ENCODE measurements at places on chromosomes 2 and 18.

DNA sequence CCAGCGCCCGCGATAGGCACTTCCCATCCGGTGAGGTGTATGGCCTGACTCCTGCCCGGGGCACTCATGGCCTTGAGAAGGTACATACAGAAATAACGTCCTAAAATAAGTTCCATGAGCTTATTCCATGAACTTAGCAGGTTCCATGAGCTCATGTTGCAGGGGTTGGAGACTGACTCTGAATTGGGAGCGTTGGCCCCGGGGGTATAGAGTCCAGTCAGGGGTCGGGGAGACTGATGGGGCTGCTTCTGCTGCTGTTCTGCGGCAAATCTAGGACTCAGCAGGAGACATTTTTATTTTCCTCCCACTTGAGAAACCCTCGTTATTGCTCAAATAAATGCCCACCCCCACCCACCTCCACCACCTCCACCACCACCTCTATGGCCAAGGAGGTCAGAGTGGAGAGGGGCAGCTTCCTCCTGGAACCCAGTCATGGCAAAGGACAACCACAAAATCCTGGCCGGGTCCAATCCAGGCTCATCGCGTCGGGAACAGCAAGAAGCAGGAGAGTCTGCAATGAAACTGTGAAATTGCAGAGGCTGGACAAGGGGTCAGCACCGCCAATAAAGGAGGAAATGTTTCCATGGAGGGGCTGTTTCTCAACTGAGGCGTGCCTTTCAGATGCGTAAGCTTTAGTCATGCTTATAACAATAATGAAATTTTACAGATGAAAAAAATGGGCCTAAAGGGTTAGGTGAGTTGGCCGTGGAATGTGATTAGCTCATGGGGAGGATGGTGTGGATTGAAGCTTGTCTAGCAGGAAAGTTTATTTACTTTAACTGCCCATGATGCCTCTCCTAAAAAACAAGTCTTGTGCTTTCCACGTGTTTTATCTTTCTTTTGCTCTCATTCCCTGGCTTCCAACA, 136.6 kb upstream of the ALKAL2 start:
- DNase-seq: no peak

DNA sequence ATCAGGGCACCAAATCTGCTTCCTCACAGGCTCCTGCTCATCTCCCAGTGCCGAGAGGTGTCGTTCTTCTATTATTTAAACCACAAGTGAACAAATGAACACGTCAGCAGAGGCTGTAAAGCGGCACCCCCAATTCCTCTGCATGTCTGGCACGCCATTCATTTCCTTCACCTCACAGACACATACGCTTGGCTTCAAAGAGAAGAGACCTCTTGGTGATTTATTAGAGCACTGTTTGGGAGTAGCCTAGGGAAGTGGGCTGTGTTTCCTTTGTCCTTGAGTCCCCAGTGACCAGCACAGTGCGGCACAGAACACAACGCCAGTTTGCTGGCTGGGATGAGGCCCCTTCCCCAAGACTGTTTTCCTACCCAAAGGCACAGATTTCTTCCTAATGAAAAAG, 184.3 kb upstream of the REV1 start:
- DNase-seq: no peak

DNA sequence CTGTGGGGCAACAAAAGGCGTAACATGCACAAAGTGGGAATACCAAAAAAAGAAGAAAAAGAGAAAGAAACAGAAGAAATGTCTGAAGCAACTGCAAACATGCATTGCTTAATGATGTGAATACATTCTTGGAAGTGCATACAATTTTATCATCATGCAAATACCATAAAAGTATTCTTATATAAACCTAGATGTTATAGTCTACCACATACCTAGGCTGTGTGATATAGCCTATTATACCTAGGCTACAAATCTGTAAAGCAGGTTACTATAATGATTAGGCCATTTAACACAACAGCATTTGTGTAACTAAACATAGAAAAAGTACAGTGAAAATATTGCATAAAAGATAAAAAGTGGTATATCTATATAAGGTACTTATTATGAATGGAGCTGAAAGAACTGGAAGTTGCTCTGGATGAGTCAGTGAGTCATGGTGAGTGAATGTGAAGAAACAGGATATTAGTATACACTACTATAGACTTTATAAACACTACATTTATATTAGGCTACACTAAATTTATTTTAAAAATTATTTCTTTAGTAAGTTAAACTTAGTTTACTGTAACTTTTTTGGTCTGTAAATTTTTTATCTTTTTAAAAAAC, 319.4 kb upstream of the KCNH7 start:
- DNase-seq: no peak

DNA sequence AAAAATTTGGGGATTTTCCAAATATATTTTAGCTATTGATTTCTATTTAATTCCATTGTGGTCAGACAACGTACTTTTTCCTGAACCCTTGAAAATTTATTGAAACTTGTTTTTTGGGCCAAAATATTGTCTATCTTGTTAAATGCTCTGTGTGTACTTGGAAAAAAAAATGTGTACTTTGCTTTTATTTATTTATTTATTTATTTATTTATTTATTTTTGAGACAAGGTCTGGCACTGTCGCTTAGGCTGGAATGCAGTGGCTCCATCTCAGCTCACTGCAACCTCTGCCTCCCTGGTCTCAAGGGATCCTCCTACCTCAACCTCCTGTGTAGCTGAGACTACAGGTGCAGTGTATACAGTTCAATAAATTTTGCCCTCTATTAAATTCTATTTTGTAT, 94.6 kb downstream of the TGIF1 start:
- no peak for DNase-seq

GRCh38 chr18:50061876-50062517, 132.9 kb downstream of the MYO5B start:
- DNase-seq: no peak

GRCh38 chr2:190318514-190318913, 1.1 kb downstream of the HIBCH start:
- DNase-seq: no peak

Data from activated CD8-positive, alpha-beta T cell treated with anti-CD3 and anti-CD28 coated beads for 36 hours (primary cell).